ENCODE measurements at places on chromosomes 7 and 10.

GRCh38 chr10:128001849-128002248 is 94.9 kb downstream of the PTPRE start:
- DNase-seq, result no peak

GRCh38 chr7:147859486-147859885 is 731.1 kb upstream of the C7orf33 start:
- DNase-seq, result no peak

DNA sequence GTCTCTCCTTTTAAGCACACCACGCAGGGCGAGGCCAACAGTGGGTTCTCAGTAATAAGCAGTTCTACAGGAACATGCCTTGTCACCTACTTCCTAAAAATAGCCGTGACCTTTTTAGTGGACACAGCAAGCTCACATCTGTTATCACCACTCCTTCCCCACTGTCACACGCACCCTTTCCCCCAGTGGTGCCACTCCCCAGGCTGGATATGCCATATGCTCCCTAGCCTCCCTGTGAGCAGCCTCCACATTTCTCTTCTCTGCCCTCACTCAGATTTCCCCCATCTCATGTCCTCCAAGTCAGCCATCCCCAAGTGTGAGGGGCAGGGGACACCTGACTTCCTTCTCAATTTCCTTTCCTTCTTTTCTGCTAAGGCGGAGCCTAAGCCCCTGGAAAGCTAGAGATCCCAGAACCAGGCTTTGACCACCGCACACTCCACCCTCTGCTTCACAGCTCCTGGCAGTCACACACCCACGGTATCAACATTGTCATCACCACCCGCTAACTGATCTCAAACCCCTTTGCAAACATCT is 3.7 kb downstream of the ANXA11 start:
- no peak for DNase-seq

- no peak for DNase-seq
Measured at GRCh38 chr7:51366172-51366728, 49.6 kb upstream of the COBL start.

GRCh38 chr7:24978843-24979469 is 1.0 kb downstream of the OSBPL3 start:
- DNase-seq, result peak; percentile 53

DNA sequence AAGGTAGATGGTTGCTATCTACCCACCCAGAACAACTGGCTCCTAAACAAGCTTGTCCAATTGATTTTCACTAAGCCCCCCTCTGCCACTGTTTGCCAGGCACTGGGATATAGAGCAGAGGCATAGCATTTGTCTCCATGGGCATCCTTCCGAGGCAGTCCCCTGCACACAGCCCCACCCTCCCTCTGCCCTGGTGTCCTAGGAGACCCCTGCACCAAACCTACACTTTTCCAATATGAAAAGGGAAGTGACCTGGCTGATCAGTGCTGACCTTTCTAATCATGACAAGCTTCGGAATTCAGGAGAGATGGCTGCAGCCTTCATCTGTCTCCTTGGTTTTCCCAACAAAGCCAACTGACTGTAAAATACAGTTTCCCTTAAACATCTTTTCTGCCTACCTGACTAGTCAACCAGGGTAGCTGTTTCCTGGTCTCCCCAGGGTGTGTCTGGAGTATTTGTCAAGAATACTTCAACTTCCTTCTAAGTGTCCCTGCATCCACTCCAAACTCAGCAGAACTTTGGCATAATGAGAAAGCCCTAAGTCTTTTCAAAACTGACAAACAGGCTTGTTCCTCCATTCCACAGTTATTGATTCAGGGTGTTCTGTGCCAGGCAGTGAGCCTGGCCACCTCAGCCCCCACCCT is 7.6 kb upstream of the SLC18A3 start:
- DNase-seq, result no peak

DNA sequence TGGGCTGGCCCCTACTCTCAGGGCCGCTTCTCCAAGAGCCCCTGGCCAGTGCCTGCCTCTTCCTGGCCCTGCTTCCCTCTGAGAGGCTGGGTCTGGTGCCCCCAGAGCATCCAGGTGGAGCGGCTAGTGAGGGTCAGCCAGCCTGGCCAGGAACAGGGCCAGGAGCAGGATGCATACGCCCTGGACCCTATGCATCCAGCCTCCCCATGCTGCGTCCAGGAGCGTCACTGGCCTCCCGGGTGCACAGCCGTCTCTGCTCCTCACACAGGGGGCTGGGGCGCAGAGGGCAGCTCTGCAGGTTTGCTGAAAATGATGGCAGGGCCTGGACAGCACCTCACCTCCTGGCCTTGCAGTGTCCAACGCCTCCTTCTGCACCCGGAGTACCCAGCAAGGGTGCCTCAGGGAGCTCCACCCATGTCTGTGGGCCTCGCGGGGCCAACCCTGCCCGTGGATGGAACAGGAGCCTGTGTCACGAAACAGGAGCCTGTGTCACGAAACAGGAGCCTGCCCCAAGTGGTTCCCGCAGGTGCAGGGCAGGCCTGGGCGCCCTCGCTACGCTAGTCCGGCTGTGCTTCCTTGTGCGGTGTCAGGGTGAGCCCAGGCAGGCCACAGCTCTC is 246.2 kb upstream of the PPP2R2D start:
- DNase-seq, result no peak

- no peak for DNase-seq
Measured at GRCh38 chr7:79652619-79653018, 199.2 kb upstream of the MAGI2 start.

DNA sequence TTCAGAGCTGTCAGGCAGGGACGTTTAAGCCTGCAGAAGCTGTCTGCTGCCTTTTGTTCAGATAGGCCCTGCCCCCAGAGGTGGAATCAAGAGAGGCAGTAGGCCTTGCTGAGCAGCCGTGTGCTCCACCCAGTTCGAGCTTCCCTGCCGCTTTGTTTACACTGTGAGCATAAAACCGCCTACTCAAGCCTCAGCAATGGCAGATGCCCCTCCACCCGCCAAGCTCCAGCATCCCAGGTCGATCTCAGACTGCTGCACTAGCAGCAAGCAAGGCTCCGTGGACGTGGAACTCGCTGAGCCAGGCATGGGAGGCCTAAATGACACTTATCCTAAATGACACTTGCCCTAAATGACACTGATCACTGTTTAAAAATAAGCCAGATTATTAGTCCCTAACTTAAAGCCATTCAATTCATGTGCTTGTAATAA is 6.8 kb upstream of the ASB15 start:
- no peak for DNase-seq

DNA sequence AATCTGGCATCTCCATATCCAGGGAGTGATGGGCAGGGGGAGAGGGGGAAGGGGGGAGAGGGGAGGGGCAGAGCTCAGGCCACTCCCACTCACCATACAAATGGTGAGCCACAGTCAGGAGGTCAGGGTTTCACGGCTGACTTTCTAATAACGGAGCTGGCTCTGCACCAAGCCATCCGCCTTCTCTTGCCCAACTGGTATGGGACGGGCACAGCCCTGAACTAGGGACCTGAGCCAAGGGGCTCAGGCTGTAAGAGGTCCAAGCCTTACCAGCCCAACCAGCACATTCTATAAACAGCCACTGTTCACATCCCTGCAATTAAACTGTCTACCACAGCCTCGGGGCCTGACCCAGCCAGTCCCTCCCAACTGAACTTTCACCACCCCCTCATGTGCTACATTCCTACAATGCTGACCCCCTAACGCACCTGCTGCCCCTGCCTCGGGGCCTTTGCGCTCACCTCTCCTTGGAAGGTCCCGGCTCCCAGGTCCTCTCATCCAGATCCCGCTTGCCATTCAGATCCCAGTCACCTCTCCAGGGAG is 32.5 kb downstream of the RGS10 start:
- no peak for DNase-seq

DNA sequence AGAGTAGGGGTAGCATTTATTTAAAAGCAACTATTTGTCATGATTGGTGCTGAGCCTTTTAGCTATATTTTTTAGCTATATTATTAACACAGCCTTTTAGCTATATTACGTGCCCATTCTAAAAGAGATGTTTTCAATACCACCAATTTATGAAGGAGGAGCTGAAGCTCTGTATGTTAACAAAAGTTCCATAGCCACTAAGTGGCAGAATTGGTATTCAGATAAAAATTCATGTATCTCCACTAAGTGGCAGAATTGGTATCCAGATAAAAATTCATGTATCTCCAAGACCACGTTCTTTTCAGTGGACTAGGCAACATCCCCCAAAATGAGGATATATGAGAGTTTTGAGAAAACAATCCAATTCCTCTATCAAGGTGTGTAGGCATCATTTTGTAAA is 268.6 kb downstream of the HGF start:
- DNase-seq, result peak; percentile 47

DNA sequence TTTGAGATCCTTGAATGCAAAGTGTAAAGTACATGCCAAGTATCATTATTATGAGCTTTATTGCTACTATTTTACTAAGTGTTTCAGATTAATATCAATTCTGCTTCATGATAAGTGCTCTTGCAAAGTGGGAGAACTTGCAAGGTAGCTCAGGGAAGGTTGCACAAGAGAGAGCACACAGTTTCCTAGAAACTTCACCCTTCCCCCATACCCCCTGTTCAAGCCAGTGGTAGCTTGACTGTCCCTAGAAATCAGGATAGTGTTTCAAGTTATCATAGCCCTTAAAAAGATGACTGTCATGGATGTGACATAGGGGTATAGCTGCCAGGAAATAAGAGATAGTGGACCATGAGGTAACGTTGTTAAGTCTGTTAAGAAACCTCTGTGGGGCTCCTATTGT is 251.5 kb downstream of the TRIL start:
- no peak for DNase-seq

- DNase-seq, result peak; percentile 18
Measured at GRCh38 chr7:41336981-41337380, 365.9 kb downstream of the INHBA start.

DNA sequence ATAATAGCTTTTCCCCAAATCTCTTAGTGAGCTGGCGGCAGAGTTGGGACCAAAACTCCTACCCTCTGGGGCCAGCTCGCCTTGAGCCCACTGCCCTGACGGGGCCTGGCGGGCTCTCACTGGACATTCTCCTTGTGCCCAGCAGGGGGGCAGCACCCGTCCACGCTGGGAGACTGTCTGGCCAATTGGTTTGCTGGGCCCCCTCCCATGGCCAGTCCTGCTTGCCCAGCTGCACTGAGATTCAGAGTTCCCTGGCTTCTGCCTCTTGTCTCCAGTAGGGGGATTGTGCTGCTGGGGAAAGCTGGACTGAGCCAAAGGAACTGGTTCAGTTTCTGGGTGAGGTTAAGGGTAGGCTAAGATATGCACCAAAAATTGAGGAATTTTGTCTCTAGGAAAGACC is 59.8 kb downstream of the RAMP3 start:
- no peak for DNase-seq

- DNase-seq, result peak; percentile 81
Measured at GRCh38 chr10:84348860-84349259, 20.5 kb downstream of the CCSER2 start.

DNA sequence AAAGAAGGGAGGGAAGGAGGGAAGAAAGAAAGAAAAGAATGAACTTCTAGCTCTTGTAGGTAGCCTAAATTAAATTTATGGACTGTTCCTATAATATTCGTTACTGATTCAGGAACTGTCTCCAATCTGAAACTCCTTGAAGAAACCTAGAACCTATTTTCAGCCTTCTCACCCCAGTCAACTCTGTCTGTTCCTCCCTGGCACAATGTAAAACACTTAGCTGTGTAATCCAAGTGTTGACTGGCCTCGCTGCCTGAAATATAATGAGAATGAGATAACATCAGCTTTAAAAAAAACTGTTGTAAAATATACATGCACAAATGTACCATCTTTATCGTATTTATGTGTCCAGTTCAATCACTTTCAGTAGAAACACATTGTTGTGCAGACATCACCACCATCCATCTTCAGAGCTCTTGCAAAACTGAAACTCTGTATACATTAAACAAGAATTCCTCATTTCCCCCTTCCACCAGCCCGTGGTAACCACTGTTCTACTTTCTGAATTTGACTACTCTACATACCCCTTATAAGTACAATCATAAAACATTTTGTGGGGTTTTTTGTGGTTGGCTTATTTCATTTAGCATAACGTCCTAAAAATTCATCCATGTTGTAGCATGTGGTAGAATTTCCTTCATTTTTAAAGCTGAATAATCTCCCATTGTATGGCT is 6.3 kb upstream of the C7orf33 start:
- no peak for DNase-seq

GRCh38 chr7:40810274-40810673 is 675.5 kb downstream of the SUGCT start:
- DNase-seq, result peak; percentile 80

DNA sequence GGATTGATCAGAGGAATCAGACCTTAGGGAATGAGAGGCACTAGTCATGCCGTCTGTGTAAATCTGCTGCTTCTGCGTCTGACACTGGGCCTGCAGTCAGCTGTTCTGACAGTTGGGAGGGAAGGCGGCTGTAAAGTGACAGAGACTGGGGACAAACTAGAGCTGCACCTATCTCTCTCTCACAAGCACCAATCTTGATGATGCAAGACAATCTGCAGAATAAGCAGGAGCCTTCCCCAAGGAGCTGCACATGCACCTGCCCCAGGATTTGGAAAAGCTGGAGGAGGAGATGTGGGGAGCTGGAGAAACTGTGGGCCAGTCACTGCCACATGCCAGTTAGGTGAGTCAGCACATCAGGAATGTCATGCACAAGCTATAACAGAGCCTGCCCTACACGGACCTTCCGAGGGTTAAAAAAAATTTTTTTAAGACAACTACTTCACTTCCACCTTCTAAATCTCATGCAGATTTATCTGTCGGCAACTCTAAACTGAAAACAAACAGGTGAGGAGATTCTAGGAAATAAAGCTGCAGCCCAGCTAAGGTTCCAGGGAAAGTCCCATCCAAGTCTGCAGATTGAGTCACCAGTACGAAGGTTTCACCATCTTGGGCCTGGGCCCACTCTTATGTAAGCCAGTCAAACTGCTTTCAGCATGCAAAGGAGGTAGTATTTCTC is 39.2 kb downstream of the ENO4 start:
- DNase-seq, result peak; percentile 83

GRCh38 chr7:22676385-22676784 is 50.6 kb upstream of the IL6 start:
- DNase-seq, result no peak

DNA sequence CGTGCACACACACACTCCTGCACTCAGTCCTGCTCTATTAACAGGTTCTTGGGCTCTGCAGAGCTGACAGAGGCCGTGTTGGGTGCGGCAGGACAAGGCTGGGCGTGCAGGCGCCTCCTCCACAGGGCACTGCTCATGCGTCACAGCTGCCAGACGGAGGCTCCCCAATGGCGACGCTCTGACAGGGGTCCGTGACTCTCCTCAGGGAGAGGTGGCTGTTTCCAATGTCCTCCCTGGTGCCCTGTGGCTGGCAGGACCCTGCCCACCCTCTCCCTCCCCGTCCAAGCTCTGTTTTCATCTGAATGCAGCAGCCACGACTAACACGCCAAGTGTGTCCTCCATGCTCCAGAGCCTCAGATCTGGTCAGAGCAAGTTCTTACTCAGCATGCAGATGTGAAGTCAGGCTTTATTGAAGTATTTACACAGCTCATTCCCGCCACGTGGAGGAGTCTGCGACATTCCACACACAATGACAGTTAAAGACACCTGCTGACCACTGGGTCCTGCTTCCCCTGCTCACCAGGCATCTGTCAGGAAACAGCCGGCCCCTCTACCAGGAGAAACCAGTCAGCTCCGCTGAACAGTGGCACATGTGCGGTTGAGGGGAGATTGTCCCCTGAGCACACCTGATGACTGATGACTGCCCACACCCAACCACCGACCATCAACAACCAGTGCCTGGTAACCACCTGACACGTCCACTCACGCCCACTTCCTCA is 116.7 kb downstream of the VIPR2 start:
- no peak for DNase-seq
